Hematopoietic multipotent progenitor cell (in vitro differentiated cells): ENCODE measurements at places on chromosomes 5 and 9.

GRCh38 chr9:112338561-112338960 lies 5.1 kb upstream of the PTBP3 start:
- DNase-seq: no peak

DNA sequence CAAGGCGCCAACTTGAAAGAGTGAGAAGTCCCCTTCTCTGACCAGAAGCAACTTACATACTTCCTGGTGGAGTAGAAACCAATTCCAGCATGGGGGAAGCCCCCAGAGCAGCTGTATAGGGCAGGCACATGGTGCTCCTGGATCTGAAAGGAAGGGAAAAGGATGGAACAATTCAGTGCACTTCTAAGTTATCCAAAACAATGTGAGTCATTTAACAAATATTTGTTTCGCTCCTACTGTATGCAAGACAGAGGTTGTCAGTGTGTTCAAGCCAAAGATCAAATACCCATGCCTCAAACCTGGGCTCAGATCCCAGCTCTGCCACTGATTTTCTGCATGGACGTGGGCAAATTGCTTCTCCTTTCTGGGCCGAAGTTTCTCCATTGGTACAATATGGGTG lies 67.1 kb downstream of the LHX2 start:
- no peak for DNase-seq

DNA sequence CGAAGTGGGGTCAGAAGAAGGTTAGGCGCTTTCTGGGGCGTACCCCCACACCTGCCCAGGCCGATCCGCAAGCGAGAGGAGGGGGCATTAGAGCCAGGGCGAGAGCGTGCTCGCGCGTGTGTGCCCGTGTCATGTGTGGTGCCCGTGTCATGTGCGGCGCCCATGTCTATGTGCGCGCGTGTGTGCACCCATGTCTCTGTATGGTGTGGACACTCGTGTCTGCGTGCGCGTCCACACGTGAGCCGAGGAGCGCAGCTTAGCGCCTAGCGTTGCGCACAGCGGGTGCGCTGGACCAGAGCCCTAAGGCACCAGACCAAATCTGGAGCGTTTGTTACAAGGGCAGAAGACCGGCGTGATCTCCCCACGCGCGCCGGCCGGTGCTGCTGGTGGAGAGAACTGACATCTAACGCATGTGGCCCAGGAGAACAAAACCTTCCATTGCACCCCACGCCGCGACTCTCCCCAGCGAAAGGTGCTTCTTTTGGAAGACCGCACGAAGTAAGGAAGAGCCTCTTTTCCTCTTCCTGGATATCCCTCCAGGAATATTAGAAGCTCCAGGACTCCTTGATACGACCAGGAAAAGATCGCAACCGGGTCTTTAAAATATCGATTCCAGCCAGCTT lies 644 bp downstream of the NIM1K start:
- DNase-seq: peak; percentile 3

- DNase-seq: no peak
Measured at GRCh38 chr5:96094904-96095303, 133.3 kb upstream of the ELL2 start.

- DNase-seq: no peak
Measured at GRCh38 chr5:154086146-154086545, 47.4 kb downstream of the MFAP3 start.

DNA sequence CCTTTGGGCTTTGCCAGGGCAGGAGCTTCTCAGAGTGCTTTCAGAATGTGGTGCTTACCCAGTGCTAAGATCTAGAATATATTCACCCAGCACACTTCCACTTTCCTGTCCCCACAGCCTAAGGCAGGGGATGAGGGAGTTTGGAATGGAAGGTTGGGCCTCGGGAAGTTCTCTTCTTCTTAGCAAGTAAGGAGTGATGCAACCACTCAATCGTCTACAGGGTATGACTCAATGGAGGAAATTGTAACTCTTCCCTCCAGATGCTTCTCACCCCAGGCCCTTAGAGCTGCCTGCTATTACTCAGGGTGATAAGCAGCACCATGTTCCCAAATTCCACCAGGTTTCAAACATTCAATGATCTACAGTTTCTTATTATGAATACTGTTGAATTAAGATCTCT lies 30.8 kb upstream of the AGGF1 start:
- DNase-seq: no peak

- no peak for DNase-seq
Measured at GRCh38 chr9:36877239-36877638, 156.8 kb downstream of the PAX5 start.

- peak; percentile 69 for DNase-seq
Measured at GRCh38 chr9:128159522-128159783, 612 bp upstream of the BBLN start.

GRCh38 chr9:83623679-83624076 lies 735 bp downstream of the IDNK start:
- peak; percentile 74 for DNase-seq

- no peak for DNase-seq
Measured at GRCh38 chr5:4137781-4138180, 542.1 kb downstream of the IRX1 start.

DNA sequence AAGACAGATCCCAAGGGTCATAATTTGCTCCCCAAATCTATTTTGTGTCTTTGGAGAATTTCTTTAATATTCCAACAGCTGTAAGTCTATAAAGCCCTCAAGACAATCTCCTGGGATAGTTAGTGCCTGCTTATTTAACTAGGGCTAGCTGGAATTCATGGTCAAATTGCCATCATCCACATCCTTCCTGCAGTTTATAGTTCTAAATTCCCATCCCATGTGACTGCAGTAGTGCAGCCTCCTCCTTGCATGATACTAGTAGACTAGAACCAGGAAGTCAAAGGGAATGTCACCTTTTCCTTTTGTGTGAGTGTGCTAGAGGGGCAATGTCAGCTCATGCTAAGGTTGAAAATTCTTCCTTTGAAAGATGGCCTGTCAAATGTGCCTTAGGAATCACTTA lies 214.8 kb upstream of the PIK3R1 start:
- DNase-seq: no peak

- DNase-seq: no peak
Measured at GRCh38 chr9:92950359-92950955, 3.1 kb downstream of the FGD3 start.

DNA sequence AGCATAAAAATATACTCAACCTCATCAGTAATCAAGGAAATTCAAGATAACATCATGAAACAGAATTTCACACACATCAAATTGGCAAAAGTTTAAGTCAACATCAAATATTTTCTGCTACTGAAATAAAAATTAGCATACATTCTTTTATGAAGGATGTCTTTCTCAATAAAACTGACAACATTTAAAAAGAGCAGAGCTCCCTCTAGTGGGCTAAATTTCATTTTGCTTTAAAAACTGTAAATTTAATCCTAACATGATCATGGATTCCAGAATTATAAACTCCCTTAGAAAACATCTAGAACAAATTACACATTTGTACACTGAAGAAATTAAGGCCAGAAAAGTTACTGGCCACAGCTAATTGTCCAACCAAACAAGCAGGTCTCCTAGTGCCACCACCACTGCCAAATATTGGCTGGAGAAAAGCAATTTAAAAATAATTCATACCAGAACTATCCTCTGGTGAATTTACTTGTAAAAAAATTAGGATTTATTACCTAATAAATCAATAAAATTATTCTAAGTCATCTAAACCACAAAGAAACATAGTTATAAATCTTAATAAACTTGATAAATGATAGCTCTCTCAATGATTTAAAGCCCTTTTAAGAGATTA lies 31.2 kb downstream of the DEPDC1B start:
- DNase-seq: no peak

DNA sequence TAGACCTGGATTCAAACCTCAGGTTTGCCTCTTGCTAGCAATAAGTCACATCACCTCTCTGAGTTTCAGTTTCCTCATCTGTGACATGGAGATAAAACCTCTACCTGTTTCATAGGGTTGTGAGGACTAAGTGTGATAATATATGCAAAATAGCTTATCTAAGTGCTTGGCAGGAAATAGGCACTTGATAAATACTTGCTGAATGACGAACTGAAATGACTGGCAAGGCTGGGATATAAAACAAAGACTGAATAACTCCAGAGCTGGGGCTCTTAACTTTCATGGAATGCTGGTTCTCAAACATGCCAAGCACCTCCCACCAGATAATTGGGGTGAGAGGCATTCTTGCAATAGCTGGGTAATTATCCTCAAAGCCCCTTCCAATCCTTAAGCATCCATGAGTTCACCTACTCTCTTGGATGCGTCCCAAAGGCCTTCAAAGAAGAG lies 87.6 kb downstream of the ADRB2 start:
- DNase-seq: peak; percentile 2

- DNase-seq: no peak
Measured at GRCh38 chr5:83576341-83576740, 104.8 kb downstream of the VCAN start.

GRCh38 chr9:75116306-75116705 lies 28.0 kb downstream of the OSTF1 start:
- no peak for DNase-seq

GRCh38 chr5:102278231-102278630 lies 17.9 kb downstream of the SLCO4C1 start:
- DNase-seq: peak; percentile 12

DNA sequence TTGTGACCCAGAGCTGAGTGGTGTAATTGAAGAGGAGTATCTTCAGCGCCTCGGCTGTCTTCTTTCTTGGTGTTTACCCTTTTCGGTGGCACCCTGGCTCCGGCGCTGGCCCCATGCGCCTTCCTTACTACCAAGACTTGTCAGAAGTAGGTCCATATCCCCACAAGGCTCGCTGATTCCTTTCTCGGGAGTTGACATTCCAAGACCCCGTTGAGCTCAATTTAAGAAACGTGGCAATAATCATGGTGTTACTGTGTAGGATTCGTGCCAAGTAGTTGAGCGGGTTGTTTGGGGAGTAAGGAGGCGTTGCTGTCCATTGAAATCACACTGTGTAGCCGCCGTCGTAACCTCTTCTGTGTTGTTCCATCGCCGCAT lies 795 bp downstream of the NDUFAF2 start:
- DNase-seq: peak; percentile 14

DNA sequence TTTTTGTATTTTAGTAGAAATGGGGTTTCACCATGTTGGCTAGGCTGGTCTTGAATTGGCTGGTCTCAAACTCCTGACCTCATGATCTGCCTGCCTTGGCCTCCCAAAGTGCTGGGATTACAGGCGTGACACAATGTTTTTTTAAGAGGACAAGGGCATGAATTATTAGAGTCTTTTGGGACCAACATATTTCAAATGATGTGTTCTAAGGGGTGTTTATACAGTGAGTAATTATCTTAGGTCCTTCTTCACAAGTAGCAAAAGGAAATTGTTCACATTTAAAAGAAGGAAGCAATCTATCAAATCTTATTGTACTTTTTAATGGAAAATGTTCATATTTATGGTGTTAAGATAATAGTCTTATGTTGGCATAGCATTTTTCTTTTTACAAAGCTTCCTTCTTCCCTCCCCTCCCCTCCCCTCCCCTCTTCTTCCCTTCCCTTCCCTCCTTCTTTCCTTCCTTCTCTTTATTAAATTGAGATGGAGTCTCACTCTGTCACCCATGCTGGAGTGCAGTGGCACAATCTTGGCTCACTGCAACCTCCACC lies 6.7 kb downstream of the GNG10 start:
- no peak for DNase-seq

DNA sequence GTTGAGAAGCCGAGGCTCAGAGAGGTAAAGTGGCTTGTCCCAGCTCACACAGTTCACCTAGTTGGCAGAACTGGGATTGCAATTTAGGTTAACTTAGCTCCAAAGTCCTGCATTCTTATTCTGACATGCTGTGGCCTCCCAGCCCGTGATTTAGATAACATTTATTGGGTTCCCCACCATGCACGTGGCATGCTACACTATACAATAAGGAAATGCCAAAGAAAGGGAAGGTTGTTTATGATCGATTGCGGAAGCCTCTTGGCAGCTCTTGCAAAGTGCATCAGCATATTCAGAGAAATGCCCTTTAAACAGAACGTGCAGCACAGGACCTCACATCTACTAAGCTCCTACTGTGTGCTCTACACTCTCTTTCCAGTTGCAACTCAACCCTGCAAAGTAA lies 3.2 kb downstream of the NEURL1B start:
- no peak for DNase-seq

DNA sequence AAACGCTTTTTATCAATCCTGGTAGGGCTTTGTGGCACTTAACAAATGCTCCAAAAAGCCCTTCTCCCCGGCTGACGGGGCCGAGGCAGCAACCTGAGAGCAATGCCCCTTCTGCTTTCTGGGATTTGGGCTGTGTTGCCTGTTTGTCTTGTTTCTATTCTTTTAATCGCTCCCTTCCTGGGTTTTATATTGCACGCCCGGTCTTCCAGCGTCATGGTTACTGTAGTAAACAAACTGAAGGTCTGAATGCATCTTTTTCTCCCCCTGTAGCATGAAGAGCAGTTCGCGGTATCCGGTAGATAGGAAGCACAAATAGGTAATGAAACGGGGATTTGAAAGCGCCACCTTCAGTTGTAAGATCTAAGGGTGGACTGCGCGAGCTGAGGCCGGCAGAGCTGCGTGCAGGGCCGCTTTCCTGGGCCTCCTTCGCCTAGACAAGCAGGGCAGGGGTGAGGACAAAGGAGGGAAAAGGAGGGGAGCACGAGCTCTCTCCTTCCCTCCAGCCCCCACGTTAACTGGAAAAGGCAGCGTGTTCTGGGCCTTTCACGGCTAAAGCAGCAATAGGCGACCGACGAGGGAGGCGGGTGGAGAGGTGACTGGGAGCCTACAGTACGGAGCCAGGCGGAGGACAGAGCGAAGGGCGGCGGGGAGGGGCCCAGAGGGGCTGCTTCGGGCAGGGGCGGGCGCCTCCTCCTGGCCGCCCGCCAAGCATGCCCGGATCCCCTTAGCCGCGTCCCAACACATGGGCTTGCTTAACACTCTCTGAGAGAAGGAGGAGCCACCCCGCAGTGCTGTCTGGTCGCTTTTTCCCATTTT lies 49.3 kb upstream of the ZNF366 start:
- peak; percentile 50 for DNase-seq

DNA sequence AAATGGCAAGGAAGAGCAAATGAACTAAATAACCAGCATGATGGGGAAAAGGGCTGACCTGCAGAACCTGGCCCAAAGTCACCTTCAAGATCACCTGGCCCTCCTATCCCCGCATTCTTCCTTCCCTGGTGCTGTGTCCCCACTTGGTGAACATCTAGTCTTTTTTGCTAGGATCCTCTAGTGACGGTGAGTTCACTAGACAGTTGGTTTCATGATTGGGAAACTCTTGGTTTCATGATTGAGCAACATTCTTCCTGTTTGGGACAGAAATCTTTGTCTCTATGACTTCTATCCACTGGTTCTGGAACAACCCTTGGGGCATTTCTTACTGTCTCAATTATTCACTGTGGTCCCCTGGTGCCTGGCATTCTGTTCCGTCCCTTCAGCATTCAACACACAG lies 50.2 kb upstream of the DAB2IP start:
- DNase-seq: no peak

GRCh38 chr5:180618829-180619562 lies 27.7 kb upstream of the SCGB3A1 start:
- DNase-seq: no peak
